ENCODE measurements at places on chromosomes 3 and 15.

GRCh38 chr15:68789091-68789490 lies 31.6 kb downstream of the ANP32A start:
- no peak for DNase-seq

DNA sequence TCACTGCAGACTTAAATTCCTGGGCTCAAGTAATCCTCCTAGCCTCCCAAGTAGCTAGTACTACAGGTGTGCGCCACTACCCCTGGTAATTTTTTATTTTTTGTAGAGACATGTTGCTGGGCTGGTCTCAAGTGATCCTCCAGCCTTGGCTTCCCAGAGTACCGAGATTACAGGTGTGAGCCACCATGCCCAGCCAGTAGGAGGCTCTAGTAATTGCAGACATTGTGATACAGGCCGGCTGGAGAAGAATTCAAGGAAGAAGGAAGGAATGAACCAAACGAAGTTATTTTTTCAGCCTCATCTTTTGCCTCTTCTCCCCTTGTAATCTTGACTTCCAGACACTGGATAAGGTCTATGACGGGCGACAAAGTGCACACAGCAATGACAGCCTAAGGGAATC lies 3.2 kb upstream of the PPP4R2 start:
- DNase-seq, result no peak

- DNase-seq, result no peak
Measured at GRCh38 chr3:37762698-37763097, 99.0 kb upstream of the CTDSPL start.

DNA sequence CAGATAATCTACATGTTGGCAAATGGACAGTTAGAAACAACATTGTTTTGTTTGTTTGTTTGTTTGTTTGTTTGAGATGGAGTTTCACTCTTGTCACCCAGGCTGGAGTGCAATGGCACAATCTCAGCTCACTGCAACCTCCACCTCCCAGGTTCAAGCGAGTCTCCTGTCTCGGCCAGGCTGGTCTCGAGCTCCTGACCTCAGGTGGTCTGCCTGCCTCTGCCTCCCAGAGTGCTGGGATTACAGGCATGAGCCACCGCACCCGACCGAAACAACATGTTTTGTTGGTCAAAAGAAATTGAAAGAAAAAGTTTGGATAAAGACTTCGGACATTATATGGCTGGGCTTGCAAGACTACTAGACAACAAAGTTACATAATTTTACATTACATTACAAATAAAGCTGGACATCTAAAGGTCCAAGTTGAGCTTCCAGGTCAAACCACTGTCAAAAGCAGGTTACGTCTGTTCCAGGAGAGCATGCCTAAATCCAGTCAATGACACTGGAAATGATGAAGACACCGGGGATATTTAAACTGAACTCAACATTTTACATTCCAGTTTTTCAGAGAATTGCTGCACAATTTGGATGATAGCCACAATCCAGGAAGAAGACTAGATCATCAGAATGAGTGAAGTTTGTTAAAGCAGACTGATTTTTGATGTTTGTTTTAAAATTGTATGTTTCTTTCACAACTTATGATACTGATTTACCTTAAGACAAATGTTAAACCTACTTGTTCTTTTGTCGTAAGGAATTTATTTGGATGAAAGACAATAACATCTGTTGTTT lies 18.6 kb downstream of the SERP1 start:
- DNase-seq, result no peak

- no peak for DNase-seq
Measured at GRCh38 chr3:12175137-12175593, 16.5 kb upstream of the TIMP4 start.

DNA sequence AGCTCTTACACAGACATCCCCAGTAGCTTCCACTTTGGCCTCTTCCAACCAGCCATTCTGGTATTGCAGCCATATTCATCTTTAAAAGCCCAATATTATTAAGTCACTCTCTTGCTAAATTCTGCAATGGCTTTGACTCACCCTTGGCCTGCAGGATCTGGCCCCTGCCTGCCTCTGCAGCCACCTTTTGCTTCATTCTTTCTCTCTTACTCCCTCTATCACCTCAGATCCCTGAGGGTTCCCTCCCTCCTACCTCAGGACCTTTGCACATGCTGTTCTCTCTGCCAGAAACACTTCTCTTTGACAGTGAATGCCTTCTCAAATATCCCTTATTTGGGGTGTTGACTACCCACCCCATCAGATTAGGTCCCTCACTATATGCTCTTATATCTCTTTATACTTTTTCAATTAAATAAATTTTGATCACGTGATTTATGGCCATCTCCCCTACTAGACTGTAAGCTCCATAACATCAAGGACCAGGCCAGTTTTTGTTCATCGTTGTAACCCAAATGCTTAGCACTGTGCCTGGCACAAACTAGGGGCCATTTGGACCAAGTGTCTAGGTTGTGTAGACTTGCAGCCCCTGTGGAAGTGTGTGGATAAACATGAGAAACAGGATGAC lies 32.3 kb upstream of the UBE2Q2 start:
- DNase-seq, result no peak

DNA sequence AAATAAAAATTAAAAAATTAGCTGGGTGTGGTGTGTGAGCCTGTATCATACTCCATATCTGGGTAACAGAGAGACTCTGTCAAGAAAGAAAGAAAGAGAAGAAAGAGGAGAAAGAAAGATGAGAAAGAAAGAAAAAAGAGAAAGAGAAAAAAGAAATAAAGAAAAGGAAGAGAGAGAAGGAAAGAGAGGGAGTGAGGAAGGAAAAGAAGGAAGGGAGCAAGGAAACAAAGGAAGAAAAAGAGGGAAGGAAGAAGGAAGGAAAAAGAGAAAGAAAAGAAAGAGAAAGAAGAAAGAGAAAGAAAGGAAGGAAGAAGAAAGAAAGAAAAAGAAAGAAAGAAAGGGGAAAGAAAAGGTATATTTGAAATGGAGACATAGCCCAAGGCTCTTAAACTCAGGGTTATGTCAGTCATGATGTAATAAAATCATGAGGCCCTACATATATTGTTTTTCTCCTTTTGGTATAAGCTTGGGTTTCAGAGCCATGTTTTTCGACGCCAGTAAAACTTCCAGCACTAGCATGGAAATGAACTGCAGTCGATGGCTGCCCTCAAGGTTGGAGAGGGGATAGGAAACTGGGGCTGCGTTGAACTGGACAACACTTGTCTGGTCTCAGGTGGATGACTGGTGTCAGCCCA lies 38.0 kb upstream of the RFTN1 start:
- no peak for DNase-seq

DNA sequence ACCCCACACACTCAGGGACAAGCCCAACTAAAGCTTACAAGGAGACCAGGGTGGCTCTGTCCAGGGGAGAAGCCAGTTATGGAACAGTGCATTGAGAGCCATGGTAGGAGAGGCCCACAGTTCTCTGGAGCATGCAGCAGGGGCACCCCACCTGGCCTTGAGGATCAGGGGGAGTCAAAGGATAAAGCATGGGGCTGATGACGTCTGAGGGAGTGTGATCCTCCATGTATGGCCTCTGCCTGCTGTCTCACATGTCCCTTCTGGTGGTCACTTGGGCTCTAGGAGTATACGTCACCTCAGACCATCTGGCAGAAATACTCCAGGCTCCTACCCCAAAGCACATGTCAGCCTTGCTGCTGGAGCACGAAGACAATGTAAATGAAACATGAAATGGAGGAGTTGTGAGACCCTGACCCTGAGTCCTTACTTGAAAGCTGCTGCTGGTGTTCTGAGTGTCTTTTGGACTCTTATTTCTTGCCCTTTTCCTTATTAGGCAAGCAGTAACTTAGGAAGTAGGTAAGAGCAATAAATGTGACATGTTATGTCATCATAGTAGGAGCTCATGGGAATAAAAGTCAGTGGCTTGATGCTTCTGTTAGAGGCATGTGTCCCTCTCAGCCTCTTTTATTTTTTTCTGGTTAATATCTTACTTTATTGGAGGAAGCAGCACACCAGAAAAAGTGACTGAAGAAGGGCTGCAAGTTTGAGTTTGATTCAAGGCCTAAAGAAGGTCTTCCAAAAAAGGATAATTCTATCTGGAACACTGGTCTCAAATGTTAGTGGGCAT lies 15.5 kb downstream of the SRPRB start:
- no peak for DNase-seq

GRCh38 chr3:11385326-11385725 lies 113.1 kb downstream of the ATG7 start:
- DNase-seq, result no peak

- no peak for DNase-seq
Measured at GRCh38 chr3:33929813-33930212, 131.4 kb downstream of the PDCD6IP start.

- DNase-seq, result no peak
Measured at GRCh38 chr3:123105201-123106189, 38.7 kb downstream of the PDIA5 start.

DNA sequence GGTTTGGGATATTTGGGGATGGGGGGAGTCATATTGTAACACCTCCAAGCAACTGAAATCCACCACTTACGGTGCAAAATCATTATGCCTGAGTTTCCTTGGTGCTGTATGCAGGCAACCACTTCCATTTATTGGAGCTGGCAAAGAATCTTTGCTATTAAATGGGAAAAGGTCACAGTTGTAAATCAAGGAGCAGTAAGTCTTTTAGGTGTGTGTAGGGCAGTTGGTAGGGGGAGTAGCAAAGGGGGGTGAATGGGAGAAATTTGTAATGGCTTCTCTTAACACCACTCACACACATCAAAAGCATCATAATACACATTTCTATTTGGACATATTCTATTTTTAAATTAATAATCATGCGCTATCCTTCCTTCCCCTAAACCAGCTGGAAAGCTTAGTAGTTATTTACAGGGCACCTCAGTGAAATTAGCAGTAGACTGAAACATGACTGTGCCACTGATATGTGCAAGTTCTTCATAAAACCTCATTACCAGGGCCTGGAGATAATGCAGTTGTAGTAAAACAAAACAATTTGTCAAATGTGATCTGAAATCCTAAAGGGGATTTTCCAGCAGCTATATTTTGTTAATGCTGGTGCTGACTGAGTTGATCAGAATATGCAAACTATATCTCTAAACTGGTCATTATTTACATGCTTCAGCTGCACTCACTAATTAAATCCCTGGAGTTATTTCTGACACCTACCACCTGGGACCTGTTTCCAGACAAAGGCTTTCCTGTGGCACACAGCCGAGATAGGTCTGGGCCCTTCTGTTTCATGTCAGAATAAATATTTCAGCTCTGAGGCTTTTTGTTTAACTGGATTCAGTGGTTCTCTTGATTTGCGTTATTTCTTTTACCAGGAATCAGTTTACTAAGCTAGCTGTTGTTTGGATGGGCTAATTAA lies 90.1 kb downstream of the B3GALNT1 start:
- no peak for DNase-seq

GRCh38 chr3:192445770-192446644 lies 281.3 kb downstream of the FGF12 start:
- DNase-seq, result no peak

DNA sequence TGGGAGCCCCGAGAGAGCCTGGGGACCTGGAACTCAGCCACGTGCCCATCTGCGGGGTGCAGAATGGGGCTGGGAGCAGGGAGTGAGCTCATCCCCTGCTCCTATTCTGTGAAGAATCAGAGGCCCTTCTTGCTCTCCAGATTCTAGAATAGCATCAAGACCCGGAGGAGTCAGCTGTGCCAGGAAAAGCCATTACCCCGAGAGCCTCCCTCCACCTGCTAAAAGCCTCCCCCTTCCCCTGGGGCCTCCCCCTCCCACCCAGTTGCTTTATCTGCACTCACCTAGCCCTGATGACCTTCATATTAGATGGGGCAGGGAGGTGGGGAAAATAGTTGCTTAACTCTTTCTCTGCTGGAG lies 23.1 kb downstream of the CCDC33 start:
- DNase-seq, result no peak
